ENCODE measurements at places on chromosomes 4 and X.

- no peak for DNase-seq
These were observed 8.5 kb downstream of the SRP72 start for GRCh38 chr4:56475917-56476316.

DNA sequence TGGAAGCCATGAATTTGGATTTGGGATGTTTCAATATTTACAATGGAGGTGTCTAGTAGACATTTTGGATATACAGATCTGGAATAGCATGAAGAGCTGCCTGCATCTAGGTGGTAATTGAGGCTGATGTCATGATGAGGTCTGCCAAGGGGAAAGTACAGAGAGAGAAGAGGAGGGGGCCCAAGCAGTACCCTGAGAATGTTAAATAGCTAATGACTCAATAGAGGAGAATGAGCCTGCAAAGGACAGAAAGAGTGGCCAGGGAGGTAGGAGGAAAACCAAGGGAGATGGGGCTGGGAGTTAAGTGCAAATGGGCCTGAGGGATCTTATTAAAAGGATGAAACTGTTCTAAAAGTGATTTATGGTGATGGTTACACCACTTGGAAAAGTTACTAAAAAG is 182.2 kb upstream of the KIT start:
- DNase-seq = no peak

DNA sequence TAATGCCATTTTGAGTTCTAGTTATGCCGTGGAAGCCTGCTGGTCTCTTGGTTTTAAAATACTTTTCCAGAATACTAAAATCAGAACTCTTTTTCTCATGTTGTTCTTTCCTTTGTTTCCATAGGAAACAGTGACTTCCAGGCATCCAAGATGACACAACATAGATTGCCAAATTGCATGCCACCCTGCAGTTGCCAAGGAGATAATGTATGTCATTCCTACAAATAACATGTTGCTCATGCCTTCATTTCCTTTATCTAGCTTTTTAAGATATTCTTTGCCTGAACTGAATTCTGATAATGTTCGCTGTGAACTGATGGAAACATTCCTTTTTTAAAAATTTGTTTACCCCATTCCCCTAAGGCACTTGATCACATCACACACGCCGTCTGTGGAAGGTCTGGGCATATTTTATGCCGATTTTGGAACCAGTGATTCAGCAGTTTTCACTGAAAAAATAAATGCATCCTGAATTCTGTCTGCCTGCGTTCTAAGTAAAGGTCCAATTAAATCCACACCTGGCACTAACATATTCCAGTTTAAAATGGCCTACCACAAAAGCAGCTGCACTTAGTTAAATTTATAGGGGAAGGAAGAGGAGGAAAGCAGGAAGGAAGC is 38.0 kb upstream of the COX7B2 start:
- no peak for DNase-seq

- DNase-seq = no peak
These were observed at the start of gene SLIT2 for GRCh38 chr4:20251796-20252655. TSS of gene SLIT2 (plus strand) at chr4:20251905. CDS start at chr4:20253816, 1,911 bp downstream.

- DNase-seq = no peak
These were observed 382.7 kb upstream of the GALNTL6 start for GRCh38 chr4:171430495-171430894.
